ENCODE measurements at places on chromosomes 16 and 17. TPM values are rescaled to one million over a fixed set of nuclear protein-coding genes. Genes with fewer than 3 reads are reported as not detected.

GRCh38 chr16:51167170-51167895, 16.3 kb upstream of the SALL1 start:
- no peak for DNase-seq

- DNase-seq, result no peak
Measured at GRCh38 chr17:63766754-63767153, 6.6 kb downstream of the CCDC47 start.

GRCh38 chr17:50048988-50049387, 6.9 kb upstream of the ITGA3 start:
- no peak for DNase-seq

The ABCC3 gene
- 25.2 TPM for total RNA-seq

The FSCN2 gene
- total RNA-seq, result not detected

All from HepG2 (cell line).